ENCODE measurements at places on chromosomes 4 and X.

- no peak for DNase-seq
These were observed 6.2 kb upstream of the CTBP1 start for GRCh38 chr4:1255151-1255550.

DNA sequence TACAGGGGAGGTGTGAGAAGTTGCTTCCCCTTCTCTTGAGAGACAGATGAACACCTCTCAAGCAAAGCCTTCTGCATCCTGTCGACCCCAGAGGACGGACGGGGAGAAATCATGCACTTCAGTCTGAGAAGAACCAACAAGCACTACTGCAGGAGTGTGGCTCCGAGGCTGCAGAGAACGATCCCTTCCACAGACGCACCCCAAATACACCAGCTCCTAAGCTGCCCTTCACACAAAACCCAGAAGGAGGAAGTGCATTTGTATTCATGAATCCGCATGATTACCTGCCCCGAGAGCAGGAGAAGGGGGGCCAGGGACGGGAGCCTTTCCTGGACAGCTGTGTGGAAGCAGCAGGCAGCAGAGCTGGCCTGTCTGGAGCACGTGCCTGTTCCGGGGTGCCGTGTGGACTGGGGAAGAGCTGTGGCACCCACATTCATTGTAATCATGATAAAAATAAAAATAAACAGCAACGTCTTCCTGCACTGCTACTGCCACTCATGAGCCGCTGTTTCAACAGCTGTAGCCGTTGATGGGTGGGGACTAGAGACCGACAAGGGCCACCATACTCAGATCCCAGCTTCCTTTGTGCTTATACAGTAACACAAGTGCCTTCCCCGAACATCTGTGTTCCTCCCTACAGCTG, 42.9 kb downstream of the ACSL1 start:
- DNase-seq: no peak

GRCh38 chr4:153244969-153245368, 40.7 kb downstream of the TRIM2 start:
- no peak for DNase-seq

- no peak for DNase-seq
These were observed 239.6 kb upstream of the FSTL5 start for GRCh38 chr4:162403419-162403818.

- peak; percentile 84 for DNase-seq
These were observed 29.5 kb upstream of the TXLNG start for GRCh38 chrX:16756724-16757123.

DNA sequence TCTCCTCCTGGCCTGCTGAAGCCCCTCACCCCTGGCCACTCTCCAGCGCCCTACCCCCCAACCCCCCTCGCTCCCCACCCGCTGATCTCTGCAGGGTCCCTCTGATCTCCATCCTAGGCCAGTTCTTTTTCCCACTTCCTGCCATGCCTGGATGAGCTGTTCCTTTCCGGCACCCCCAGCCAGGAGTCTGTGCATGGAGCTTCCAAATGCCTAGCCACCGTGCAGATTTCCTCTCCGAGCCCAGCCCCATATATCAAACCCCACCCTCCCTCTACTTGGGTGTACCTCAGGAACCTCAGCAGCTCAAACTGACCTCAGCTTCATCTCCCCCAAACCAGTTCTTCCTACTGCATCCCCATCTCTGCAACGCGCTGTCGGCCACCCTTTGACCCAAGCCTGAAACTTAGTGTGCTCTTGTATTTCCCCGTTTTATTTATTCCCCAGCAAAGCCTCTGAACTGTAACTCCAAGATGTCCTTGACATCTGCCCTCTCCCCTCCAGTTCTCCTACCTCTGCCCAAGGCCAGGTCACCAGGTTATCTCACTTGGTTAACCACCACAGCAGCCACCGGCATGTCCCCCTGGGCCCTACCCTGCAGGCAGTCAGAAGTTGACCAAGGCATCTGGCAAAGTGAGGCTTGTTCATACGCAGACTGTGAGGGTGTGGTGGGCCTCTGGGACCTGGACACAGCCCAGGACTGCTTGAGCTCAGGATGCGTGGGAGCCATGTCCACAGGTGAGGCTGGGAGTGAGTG, 194.9 kb upstream of the PSAPL1 start:
- no peak for DNase-seq

- DNase-seq: no peak
These were observed 21.4 kb downstream of the ZCCHC13 start for GRCh38 chrX:74325130-74326059.

Measured in NCI-H187 treated with DMSO at 0.1 percent for 48 hours (cell line).